NCI-H446 treated with DMSO at 0.1 percent for 48 hours (cell line): ENCODE measurements at places on chromosomes 12 and 14.

DNA sequence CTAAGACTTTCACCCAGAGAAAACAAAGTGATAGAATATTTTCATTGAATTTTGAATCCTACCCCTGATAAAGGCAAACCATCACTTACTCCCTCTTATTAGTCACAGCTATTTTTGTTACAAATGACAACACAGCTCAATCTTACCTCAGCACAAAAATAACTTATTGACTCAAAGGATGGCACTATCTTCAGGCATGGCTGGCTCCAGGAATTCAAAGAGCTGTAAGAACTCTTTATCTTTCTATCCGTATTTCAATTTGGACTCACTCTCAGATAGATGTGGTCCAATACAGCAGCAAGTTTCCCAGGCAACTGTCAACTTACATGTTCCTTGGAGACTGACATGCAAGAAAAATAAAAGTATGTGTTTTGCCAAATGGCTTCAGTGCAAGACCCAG lies 709.4 kb upstream of the MDGA2 start:
- no peak for DNase-seq

GRCh38 chr14:50354527-50354926 lies 42.2 kb downstream of the CDKL1 start:
- DNase-seq = peak; percentile 5

DNA sequence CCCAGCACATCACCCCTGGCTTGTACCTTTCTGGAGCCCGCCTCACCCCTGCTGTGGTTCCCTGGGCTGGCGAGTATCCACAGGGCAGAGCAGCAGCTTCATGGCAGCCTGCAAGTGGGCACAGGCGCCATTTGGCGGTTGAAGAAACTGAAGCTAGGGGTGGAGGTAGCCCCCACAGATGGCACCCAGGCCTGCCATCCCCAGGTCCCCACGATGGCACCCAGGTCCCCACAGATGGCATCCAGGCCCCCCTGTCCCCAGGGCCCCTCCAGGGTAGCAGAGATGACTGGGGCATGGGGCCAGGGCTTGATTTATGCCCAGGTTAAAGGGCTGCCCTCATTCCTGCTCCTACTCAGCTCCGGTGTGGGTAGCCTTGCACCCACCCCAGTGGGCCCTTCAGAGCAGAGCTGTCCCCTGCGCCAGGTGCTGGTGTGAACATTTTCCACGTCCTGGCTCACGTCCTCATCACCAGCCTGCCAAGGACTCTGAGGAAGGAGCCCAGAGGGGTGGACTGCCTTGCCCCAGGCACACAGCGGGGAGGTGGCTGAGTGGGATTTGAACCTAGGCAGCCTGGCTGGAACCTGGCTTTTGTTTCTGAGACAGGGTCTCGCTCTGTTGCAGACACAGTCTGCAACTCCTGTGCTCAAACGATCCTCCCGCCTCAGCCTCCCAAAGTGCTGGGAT lies 8.7 kb downstream of the MMP17 start:
- no peak for DNase-seq

- no peak for DNase-seq
Measured at GRCh38 chr12:54439096-54439495, 20.0 kb upstream of the ITGA5 start.

DNA sequence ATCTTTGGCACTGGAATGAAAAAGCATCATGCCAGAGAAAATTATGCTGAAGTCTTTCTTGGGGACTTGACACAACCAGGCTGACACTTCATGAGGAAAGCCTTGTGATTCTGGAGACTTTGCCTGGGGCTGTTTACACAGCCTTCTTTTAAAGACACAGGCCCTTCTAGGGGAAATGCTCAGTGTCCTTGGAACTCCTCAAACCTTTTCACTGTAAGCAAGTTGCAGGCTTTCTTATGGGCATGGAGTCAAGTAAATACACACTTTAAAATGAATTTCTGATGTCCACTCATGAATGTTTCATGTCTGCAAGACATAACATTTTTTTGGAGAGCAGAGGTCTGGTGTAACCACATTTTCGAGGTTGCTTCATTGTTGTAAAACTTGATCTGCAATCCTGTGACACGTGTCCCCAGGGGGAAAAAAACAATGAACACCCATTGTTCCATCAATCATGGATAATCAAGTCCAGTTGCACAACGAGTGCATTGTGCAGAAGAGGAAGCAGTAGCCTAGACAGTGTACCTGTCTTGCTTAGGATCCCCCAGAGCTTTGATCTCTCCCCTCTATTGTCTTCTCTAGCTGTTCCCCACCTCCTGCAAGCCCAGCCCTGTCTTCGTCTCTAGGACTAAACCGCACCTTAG lies 155.1 kb upstream of the PRICKLE1 start:
- no peak for DNase-seq

GRCh38 chr14:61217516-61217915 lies 63.6 kb downstream of the TMEM30B start:
- no peak for DNase-seq

- no peak for DNase-seq
Measured at GRCh38 chr12:108826101-108826806, 31.1 kb downstream of the SSH1 start.

GRCh38 chr14:90968025-90968424 lies 92.4 kb downstream of the RPS6KA5 start:
- no peak for DNase-seq

GRCh38 chr14:103206023-103206481 lies 82.8 kb downstream of the TNFAIP2 start:
- no peak for DNase-seq

- DNase-seq = no peak
Measured at GRCh38 chr12:65279369-65280112, 1.1 kb downstream of the MSRB3 start.

DNA sequence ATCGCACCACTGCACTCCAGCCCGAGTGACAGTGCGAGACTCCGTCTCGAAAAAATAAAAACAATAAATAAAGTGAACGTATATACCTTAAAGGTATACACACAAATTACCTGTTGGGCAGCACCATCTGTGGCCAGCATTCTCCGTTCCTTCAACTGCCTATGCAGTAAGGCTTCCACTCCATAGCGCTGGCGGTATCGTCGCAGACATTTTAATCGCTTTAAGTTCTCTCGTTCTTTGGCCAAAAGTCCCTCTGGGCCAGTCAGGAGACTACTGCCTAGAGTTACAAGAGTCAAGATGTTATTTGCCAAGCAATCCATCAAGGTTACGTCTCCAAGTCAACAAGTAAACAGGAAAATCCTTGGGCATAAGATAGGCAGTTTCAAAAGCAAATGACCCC lies 13.0 kb downstream of the KANSL2 start:
- no peak for DNase-seq

DNA sequence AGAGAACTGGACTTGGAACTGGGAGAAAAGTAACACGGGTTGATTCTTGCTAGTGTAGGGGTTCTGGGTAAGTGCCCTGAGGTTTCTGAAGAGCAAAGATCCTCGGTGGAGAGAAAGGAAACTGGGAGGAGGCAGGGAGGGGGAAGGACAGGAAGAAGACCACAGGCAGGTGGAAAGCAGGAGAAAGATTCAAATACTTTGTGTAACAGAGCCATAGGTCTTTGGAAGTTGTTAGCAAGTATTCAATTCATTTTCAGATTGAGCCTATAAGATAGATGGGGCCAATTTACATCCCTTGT lies 1.3 kb downstream of the PNP start:
- DNase-seq = no peak

GRCh38 chr12:26406813-26407212 lies 211.4 kb downstream of the SSPN start:
- DNase-seq = no peak

DNA sequence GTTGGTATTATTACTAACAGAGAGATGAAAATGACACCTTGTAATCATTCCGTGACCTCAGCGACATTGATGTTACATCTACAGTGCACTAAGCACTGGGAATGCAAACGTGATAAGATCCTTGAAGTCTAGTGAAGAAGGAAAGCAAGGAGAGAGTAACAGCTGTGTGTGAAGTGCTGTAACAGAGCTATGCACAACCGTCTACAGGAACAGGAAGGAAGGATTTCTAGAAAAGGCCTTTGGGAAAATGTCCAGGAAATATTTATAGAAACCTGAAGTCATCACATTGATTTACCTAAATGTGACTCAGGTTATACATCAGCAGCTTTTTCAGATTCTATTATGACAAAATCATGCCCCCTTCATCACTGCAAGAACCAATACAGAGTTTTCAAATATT lies 304.2 kb upstream of the AMIGO2 start:
- DNase-seq = no peak
